ENCODE measurements at places on chromosomes 12 and 14. TPM values are rescaled to one million over a fixed set of nuclear protein-coding genes. Genes with fewer than 3 reads are reported as not detected.

MLXIP gene
- 29.8 TPM for total RNA-seq

OTOGL gene
- total RNA-seq: 0.14 TPM

RFLNA gene
- 0.28 TPM for total RNA-seq

SLC6A15 gene
- 17.6 TPM for total RNA-seq

All from smooth muscle cell of bladder (primary cell).